ENCODE measurements at places on chromosomes 12 and 14. TPM values are rescaled to one million over a fixed set of nuclear protein-coding genes. Genes with fewer than 3 reads are reported as not detected.

The PCK2 gene
- total RNA-seq: 26.8 TPM

The SETD1B gene
- total RNA-seq: 4.8 TPM

The TOMM20L gene
- total RNA-seq: not detected

The CAPZA3 gene
- not detected for total RNA-seq

Measured in smooth muscle cell of the pulmonary artery (primary cell).